Choroid plexus epithelial cell (primary cell): ENCODE measurements at places on chromosomes 13 and 19.

- no peak for DNase-seq
These were observed at the start of gene GAMT for GRCh38 chr19:1401138-1401888. Gene GAMT, minus strand, starts transcription at chr19:1401542. Its CDS starts 66 bp downstream, at chr19:1401476.

- no peak for DNase-seq
These were observed 76.2 kb downstream of the C13orf42 start for GRCh38 chr13:51034906-51035305.

GRCh38 chr19:47026156-47026555 is 6.5 kb downstream of the NPAS1 start:
- DNase-seq = no peak

GRCh38 chr13:113319371-113319770 is 22.3 kb downstream of the LAMP1 start:
- no peak for DNase-seq
